ENCODE measurements at places on chromosomes 13 and 19.

- DNase-seq: no peak
Measured at GRCh38 chr13:48583859-48584311, 51.0 kb upstream of the RCBTB2 start.

GRCh38 chr13:95477187-95477586, 75.3 kb upstream of the CLDN10 start:
- no peak for DNase-seq

GRCh38 chr19:15200553-15201364, at the start of gene NOTCH3:
Gene NOTCH3 (minus strand): TSS chr19:15200995. CDS start chr19:15200905, 90 bp downstream.
- DNase-seq: no peak

DNA sequence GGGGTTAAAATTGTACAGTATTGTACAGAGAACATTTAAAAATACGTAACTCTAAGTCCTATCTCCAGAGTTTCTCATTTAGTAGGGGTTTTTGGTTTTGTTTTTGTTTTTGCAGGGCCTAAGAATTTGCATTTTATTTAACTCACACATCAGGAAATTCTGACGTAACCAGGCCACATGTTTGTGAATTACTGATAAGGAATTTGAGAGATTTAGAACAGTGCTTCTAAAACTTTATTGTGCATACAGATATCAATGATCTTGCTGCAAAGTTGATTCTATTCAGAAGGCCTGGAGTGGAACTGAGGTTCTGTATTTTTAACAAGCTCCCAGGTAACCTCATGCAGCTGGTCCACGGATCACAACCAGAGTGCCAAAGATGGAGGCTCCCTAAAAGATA, 49.3 kb downstream of the LIG4 start:
- DNase-seq: no peak

DNA sequence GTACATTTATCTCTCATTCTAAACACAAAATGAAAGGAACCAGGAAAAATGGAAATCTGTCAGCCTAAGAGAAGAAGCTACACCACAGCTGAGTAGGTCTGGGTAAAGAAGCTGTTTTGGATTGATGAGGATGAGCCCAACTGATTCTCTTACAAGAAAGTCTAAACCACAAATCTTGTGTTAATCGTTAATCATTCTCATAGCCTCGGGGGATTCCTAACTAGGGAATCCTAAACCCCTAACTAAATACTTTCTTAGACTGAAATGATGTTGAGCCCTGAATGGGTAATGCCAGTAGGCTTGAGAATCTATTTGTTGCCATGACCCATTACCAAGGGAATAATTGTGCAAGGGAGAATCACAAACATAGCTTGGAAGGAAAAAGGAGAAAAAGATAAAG, 327.5 kb upstream of the SPRY2 start:
- no peak for DNase-seq

DNA sequence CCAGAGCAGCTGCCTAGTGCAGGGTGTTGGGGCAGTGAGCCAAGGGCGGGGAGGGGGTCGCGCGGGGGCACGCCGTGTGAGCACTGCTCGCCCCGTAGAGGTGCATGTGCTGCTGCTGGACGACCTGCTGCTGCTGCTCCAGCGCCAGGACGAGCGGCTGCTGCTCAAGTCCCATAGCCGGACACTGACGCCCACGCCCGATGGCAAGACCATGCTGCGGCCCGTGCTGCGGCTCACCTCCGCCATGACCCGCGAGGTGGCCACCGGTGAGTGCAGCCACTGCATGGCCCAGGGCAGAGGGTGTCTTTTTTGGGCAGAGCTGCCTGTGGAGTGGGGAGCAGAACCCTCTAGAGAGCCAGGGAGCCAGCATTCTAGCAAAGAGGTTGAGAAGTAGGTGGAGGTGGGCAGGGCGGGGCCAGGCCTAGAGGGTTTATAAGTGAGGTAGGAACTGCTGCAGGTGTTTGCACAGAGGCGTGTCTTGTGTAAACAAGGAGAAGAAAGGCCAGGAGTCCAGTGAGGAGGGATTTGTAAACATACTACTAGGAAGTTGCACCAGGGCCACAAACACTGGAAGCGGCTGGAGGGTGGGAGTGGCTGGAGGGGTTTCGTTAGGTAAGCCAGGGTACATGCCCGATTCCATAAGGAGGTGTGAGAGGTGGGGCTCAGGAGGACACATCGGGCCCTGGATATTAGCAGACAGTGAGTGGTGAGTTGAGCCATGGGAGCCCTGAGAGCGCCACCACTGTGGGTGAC, 21.3 kb downstream of the ARHGEF1 start:
- no peak for DNase-seq

GRCh38 chr19:2259336-2259735, 3.1 kb upstream of the JSRP1 start:
- DNase-seq: no peak

GRCh38 chr19:31314849-31315629, 34.2 kb downstream of the TSHZ3 start:
- DNase-seq: peak; percentile 27

GRCh38 chr13:44052780-44053184, 173.1 kb downstream of the LACC1 start:
- no peak for DNase-seq

DNA sequence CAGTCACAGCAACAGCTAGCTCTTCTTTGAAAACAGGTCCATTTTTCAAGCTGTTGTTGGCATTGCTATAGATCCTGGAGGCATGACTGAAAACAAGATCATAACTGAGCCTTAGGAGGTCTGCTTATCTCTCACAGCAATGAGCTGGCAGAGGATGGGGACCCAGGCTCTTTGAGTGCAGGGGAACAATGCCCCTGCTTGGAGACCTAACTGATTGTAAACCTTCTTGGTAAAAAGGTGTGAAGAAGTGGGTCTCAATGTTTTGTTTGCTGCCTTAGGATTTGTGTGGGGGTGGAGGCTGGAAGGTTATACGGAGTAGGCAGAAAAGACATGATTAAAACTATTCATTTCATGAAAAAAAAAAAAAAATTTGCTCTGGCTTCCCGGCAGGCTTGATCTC, 94.6 kb downstream of the EFNB2 start:
- no peak for DNase-seq

DNA sequence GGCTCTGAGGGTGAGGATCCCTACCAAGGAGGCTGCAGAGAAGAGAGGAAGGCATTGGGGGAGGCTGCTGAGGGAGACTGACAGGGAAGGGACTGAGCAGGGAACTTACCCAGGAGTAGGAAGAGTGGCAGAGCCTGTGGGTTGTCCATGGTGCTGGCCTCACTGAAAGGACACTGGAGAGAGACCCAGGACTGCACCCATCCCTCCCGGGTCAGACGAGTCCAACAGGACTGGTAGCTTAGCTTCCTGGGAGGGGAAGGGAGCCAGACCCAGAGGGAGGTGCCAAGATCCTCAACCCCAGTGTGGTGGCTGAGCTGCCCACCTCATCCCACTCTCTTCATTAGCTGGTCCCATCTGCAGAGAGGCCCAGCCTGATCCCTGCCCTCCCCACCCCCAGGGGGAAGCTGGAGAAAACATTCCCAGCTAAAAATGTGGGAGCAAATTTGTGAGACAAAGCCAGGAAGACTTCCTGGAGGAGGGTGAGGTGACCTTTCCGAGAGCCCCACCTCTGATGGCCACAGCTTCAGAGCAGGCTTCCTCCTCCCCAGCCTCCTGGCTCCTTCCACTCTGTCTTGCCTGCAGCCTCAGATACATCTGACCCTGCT, at the start of gene VSIG10L:
TSS of gene VSIG10L (minus strand) at position 164 of the 605 bp plus-strand sequence. CDS start at position 149, 15 bp downstream.
- no peak for DNase-seq

- DNase-seq: peak; percentile 27
Measured at GRCh38 chr13:103772576-103772975, 706.4 kb upstream of the SLC10A2 start.

DNA sequence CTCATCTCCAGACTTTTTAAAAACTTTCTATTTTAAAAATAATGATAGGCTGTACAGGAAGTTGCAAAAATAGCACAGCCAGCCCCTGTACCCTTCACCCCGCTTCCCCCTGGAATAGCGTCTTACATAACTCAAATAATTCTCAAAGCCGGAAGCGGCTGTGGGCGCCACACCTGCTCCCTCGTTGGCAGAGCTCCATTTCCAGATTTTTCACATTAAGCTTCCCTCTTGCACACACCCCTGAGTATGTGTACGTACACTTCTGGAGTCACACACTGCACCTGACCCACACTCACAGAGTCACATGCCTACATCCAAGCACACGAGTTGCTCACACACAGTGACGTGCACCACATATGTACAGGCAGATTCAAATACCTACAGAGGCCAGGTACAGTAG, 24.9 kb upstream of the DPP9 start:
- no peak for DNase-seq

DNA sequence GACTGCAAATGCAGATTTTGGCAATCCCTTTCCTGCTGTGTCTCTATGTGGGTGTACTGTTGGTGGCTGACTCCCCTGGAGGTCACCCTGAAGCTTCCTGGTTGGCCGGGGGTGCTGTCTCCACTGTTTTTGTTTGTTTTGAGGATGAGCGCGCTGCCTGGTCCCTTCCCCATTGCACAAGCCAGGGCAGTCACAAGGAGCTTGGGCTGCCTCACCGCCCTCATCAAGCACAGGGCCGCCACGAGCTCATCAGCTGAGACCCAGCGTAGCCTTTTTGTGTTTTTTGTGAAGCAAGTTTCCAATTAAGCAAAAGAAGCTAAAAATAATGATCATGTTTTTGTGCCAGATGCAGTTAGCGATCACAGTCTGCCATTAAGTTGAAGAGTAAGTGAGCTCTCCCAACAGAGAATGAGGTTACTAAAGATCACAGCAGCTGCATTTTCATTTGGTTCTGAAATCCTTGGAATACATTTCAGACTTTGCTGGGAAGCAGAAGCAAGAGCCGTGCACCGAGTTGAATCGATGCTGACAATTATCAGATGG, 57.8 kb downstream of the GGACT start:
- DNase-seq: no peak

GRCh38 chr19:53102206-53102755, 941 bp downstream of the ZNF160 start:
- DNase-seq: peak; percentile 13

DNA sequence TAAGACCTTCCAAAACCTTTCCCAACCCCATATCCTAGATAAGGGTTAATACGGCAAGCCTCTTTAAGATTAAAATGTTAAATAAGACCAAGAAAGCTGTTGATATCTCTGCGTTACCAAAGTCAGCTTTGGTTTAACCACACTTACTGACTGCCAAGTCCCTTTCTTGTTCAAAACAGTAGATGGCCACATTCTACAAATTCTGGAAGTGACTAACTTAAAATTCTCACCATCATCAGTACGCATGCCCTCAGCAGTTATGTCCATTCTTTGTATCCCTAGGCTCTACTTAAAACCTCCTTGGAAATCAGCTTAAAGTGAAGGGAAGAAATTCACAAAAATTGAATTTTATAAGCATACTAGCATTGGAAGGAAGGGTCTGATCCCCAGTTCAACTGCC, 23.6 kb downstream of the SOHLH2 start:
- no peak for DNase-seq

- no peak for DNase-seq
Measured at GRCh38 chr13:87868731-87869130, 197.6 kb downstream of the SLITRK5 start.

All from A172 (cell line).